Right hindlimb (tissue), 1 donor: ENCODE measurements at places on chromosomes 4 and X.

GRCh38 chr4:47251348-47252135 lies 212.0 kb downstream of the COMMD8 start:
- DNase-seq, result no peak

GRCh38 chrX:19034025-19034424 lies 50.1 kb upstream of the PHKA2 start:
- DNase-seq, result no peak

GRCh38 chr4:14897217-14897616 lies 105.1 kb upstream of the CPEB2 start:
- DNase-seq, result no peak

GRCh38 chr4:73679836-73680235 lies 59.6 kb upstream of the RASSF6 start:
- DNase-seq, result no peak

DNA sequence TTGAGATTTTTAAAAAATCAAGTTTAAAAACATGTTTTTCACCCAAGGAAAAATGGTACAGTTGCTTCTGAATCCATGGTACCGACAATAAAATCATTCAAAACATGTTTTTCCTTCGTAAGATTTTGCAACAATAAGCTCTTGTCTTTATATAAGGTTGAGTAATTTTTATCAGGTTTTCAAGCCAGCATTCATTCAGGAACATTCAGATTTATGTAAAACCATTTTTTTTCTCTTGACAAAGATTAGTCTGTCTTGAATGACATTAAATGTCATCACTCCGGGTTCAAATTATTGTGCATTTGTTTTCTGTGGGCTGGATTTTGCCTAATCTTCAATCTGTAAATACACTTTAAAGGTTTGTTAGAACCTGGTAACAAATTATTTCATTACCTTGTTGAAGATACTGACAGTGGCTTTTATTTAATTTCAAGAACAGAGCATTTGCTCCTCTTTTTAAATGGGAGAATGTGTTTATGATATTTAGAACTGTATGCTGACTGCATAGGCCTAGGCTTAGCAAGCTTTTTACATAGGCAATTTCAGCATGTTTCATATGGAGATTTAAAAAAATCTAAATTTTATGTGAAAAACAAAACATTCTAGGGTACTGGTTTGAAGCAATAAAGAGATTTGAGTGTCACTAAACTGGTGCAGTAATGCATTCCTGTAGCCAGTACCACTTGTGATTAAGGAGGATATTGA lies 336.4 kb upstream of the HAND2 start:
- no peak for DNase-seq

DNA sequence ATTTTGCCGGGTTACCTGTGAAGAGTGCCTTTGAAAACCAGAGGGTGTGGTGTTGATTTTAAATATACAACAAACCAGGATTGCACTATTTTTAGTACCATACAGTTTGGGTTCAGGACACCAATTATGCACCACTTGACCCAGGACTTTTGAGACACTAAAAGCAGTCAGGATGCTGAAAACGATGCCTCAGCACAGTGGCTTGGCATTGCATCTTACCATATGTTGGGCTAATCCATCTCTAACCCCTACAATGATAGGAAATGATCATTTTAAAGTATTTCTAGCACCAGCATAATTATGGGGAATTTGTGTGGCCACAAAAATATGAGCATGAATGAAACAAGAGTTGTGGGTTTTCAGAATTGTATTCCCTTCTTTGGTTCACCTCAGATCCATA lies 4.1 kb downstream of the IBSP start:
- no peak for DNase-seq

DNA sequence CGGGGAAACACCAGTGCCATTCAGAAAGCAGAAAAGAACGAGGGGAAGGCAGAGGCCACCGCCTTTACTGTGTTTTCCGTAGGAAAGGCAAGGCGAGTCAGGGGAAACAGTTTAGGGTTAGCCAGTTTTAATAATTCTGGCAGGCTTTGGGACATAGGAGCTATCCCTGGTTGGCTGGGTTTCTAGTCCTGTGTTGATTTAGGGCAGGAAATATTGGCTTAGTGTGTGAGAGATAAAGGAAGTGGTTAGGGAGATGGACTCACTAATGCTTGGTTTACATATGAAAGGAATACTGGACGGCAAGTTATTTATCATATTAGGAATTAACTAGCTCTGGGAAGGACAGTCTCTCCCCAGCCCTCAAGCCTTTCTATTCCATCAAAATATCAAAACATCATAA lies 53.1 kb downstream of the SYNPO2 start:
- DNase-seq, result no peak

DNA sequence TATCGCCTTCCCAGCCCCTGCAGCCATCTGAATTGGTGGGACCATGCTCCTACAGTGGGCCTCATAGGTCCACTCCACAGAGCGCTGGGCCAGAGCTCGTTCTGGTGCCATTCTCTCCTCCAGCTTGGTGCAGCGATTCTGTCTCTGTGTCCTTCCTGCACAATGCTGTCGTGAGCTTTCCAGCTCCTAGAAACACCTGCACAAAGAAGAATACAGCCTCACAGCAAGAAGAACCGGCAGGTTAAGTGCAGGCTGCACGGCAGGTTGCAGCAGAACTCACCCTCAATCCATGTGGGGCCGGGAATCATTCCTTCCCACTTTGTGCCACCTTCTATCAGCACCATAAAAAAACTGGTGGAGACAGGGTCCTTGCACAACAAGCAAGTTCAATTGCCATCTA lies 101.2 kb upstream of the ENPP6 start:
- no peak for DNase-seq

DNA sequence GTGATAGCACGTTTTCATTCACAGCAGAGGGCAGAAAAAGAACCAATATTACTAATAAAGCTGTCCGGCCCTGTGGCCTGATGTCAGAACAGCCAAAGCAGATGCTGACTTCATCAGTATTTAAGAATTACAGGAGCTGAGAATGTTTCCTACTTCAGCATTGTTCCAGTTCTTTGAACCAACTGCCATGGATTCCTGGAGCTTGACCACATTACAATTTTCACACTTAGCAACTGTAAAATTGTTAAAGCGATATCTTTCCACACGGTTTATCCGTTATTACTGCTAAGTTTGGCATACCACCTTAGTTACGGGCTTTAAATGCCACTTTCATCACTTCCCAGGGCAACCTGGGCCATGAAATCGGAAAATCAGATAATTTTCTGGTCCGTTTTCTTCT lies 118.2 kb downstream of the EPHA5 start:
- DNase-seq, result no peak

GRCh38 chr4:86035688-86036087 lies 324.2 kb downstream of the MAPK10 start:
- no peak for DNase-seq

- no peak for DNase-seq
These were observed 188.2 kb downstream of the MAML3 start for GRCh38 chr4:139965789-139966188.

- DNase-seq, result no peak
These were observed 173.0 kb upstream of the TET2 start for GRCh38 chr4:104973708-104974107.

GRCh38 chr4:97216046-97216445 lies 927.2 kb downstream of the STPG2 start:
- DNase-seq, result no peak

- peak; percentile 21 for DNase-seq
These were observed 277.6 kb upstream of the DIAPH2 start for GRCh38 chrX:96407072-96407471.

DNA sequence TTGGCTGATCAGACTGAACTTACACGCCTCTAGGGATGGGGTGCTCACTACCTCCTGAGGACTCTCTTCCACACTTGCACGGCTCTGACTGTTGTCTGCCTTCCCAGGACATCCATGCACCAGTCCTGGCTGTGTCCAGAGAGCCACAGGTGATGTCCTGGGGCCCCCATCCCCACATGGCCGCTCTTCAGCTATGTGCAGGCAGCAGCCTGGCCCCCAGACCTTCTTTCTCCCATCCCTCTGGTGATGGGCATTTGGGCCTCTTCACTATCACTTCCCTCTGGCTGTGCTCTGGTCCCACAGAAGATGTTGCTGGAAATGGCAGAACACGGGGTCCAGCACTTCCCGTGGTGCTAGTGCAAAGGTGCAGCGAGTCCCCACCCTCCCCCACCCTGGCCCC lies 40.9 kb upstream of the HMX1 start:
- no peak for DNase-seq

DNA sequence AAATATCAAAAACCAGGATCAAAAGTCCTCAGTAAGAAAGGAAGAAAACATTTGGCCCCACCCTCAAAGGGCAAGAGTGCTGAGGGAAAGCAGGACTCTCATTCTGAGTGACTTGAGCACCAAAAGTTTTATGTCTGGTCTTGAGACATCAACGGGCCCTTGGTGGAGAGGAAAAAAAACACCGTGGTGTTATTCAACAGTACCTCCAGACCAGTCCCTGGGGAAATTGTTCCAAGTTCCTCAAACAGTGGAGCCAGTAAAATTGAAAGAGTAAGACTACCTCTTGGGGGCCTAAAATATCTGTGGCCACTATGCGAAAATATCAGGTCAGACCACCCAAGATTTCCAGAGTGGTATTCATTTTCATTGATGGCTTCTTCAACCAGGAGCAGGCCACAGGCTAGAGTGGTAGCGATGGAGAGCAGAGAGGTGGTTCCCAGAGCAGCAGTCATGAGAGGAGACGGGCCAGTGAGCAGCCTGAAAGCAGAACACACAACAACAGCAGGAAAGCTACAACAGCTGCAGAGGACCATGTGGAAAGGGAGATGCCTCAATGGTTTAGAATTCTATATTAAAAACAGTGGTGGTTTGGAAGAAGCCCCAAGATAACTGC lies 63.7 kb upstream of the RPL34 start:
- DNase-seq, result no peak

DNA sequence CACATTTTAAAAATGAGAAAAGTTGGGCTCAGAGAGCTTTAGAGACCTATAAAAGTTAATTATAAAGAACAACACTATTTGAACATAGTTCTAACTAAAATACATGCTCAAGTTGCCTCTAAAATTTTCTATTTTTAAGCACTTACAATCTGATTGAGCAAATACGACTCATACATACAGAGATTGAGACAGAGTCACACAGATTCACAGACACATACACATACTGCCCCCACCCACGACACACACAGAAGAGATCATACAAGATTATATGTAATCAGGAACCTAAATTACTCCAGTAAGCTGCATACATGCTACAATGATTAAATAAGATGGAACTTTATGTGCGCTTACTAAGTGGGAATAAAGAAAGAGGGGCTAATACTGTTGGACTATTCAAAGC lies 2.7 kb upstream of the ASB5 start:
- no peak for DNase-seq

DNA sequence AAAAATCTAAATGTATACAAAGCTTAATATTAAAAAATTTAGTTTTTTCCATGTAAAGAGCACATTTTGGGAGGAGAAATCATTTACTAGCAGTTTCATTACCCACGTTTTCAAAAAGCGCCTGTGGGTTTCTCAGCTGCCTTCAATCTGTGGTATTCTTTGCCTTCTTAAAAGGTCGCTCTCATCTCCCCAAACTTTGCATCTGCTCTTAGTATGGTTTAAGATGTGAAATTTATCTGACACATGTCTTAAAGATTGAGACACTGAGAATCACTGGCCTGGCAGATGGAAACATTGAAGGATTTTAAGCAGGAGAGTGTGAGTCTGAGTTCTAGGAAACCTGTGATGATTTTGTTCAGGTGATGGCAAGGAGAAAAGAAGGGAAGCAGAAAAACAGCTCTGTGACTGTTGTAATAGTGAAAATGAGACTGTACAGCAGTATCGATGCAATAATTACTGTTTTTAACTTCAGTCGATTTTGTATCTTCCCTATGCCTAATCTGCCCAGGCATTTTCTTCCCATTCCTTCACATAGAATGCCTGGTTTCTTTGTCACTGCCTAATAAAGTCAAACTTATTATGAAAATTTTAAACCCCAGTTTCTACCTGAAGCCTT lies 75.9 kb downstream of the PAQR3 start:
- DNase-seq, result no peak

GRCh38 chr4:168203233-168203911 lies 111.0 kb downstream of the ANXA10 start:
- DNase-seq, result no peak

- DNase-seq, result no peak
These were observed 158.8 kb upstream of the NDST4 start for GRCh38 chr4:115272185-115272584.

- peak; percentile 50 for DNase-seq
These were observed 1.0 kb downstream of the SHISA3 start for GRCh38 chr4:42398171-42398870.

- no peak for DNase-seq
These were observed 5.4 kb downstream of the ALPK1 start for GRCh38 chr4:112302320-112303274.

DNA sequence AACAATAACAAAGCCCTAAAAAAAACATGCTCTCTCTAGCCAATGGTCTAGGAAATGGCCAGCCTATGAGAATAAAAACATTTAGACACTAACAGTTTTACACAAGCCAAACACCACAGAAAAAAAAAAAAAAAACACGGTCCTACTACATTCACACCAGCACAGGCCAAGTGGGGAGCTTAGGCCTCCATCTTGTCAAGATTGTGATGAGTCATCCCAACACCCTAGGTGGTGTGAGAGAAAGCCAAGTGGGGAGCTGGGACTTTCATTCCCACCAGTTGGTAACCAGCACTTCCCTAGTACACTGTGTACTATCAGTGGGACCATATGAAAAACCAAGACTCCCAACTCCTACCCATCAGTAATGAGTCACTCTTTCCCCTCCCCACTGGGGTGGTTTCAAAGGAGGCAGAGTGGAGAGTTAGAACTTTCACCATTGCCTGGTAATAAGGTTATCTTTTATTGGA lies 95.6 kb downstream of the ADAMTS3 start:
- no peak for DNase-seq

DNA sequence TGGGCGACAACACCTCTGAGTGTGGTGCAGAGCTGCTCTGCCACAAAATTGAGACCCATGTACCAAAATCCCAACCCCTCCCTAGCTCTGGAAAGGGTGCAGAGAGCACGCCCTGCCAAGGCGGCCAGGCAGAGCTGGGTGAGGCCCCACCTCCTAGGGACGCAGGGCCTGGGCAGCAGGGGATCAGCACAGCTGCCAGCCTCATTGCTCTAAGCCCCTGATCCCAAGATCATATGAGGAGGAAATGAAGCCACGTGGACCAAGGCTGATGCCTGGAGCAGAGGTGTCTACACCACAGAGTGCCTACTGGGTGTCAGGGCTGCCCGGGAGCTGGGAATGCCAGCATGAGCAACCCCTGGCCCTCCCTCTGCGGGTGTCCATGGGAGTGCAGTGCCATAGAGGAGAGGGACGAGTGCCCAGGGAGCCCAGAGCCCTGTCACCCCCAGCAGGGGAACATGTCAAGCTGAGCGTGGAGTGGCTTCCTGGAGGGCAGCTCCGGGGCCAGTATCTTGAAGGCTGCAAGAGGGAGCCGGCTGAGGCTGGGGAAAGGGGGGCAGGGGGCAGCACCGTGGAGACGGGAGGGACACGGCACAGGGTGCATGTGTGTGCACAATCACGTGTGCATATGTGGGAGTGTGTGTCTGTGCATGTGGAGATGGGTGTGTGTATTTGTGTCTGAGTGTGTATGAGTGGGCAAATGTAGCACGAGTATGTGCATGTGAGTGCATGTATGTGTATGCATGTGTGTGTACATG lies 63.9 kb upstream of the PSAPL1 start:
- no peak for DNase-seq

- no peak for DNase-seq
These were observed 197.8 kb downstream of the EDA start for GRCh38 chrX:69813677-69814076.
